Activated B cell treated with CpG ODN at 0.5 μM for 24 hours (primary cell): ENCODE measurements at places on chromosomes 7 and 10.

DNA sequence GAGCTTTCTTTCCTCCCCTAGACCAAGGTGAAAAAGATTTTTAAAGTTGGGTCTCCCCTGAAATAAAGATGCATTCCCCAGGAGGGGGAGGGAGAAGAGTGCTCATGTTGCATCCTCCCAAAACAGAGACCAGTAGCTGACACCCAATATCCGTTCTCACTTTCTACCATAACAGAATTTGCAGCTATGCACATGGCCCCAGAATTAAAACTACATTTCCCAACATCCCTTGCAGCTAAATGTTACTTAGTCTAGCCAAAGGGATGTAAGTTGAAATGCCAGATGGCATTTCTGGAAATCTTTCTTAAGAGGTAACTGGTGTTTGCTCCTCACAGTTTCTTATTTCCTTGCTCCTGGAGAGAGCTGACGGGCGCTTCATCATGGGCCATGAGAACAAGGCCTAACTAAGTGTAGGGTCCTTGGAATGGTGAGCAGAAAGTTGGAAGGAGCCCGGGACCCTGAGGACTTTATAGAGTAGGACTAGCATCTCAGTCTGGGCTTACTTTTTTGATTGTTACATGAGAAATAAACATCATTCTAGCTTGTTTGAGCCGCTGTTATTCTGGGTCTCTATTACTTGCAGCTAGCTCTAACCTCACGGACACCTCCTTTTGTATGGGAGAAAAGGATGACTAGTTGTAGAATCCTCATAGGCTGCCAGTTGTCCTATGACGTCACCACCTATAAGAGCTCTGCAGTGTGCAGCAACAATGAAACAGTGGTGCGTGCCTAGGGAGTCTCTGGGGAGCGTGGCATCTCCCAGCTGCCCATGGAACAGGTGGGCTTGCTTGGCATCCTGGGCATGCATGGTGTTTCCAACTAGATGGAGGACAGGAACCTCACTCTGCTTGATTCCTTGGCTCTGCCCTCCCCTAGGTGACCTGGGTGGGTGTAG lies 46.1 kb upstream of the EXOC6 start:
- no peak for DNase-seq
- H3K4me3 ChIP-seq, result no peak overlapping the region
- H3K27ac ChIP-seq, result no peak overlapping the region
- no peaks in the 10 kb centered on the region for H3K36me3 ChIP-seq

- no peaks in the 10 kb centered on the region for H3K4me1 ChIP-seq
- no peak overlapping the region for H3K4me3 ChIP-seq
- DNase-seq, result no peak
- H3K36me3 ChIP-seq, result no peaks in the 10 kb centered on the region
Observed at GRCh38 chr7:134720091-134720935, 59.1 kb upstream of the CALD1 start.

GRCh38 chr10:117223693-117224430 lies 17.1 kb upstream of the SLC18A2 start:
- H3K4me3 ChIP-seq, result no peak overlapping the region
- DNase-seq, result no peak
- no peaks in the 10 kb centered on the region for H3K36me3 ChIP-seq
- H3K27ac ChIP-seq, result no peak overlapping the region

DNA sequence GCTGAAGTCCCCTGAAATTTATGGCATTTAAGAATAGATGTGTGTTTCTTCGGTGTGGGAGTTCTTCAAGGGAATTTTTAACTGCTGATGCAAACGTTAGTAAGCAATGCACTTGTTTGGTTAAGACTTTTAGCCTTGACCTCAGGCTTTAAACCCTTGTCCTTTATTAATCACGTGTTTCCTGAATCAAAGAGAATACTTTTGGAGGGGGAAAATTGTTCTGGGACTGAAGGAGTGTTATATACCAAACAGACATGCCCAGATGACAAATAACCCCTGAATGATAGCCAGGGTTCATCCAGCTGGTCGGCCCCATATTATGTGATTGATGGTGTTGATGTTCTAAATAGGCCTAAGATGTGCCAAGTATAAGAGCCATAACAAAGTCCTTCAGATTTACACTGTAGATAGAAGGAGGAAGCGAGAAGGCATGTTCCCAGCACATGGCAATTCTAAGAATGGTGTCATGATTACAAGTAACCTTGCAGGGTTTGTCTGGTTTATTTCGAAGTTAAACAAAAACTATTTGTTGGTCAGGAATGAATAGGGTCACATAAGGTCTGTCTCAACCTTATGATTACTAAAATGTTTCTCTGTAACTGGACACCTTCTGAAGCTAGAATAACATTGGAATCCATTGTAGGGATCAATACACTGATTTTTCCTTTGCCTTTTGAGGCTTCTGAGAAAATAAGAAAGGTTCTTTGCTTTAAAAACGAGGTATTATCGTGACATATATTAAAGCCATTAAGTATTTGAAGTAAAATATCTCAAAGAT lies 124.2 kb upstream of the SEM1 start:
- no peak overlapping the region for H3K4me3 ChIP-seq
- H3K27me3 ChIP-seq, result no peaks in the 10 kb centered on the region
- H3K36me3 ChIP-seq, result no peaks in the 10 kb centered on the region
- DNase-seq, result no peak
- H3K4me1 ChIP-seq, result peaks cover 14% of the 10 kb centered on the region

- H3K36me3 ChIP-seq, result no peaks in the 10 kb centered on the region
- DNase-seq, result no peak
- no peak overlapping the region for H3K27ac ChIP-seq
- H3K4me3 ChIP-seq, result no peak overlapping the region
Observed at GRCh38 chr10:79378383-79378646, 31.0 kb downstream of the PPIF start.

- peaks cover 13% of the 10 kb centered on the region for H3K27me3 ChIP-seq
- H3K4me1 ChIP-seq, result no peaks in the 10 kb centered on the region
- no peak overlapping the region for H3K27ac ChIP-seq
- no peak overlapping the region for H3K4me3 ChIP-seq
- no peak for DNase-seq
Observed at GRCh38 chr10:97701438-97702069, 12.0 kb upstream of the MARVELD1 start.

DNA sequence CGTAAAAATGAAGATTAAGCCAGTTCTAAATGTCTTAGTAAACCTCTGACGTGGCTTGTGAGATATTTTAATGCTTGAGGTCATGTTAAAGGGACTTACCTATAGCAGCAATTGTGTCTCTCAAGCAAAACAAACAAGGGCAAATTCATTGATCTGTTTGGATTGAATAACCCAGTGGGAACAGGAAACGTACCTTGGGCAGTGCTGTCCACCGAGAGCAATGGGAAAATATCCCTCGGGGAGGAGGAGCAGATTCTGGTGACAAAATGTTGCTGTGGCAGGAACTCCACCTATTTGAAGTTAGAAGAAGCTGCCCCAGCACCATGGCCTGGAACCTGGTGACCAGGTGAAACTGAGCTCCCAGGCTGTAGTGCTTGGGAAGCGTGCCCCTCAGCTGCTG lies 107.1 kb upstream of the FZD8 start:
- no peaks in the 10 kb centered on the region for H3K36me3 ChIP-seq
- H3K27me3 ChIP-seq, result no peaks in the 10 kb centered on the region
- no peak overlapping the region for H3K4me3 ChIP-seq
- no peak overlapping the region for H3K27ac ChIP-seq
- no peaks in the 10 kb centered on the region for H3K4me1 ChIP-seq
- no peak for DNase-seq

- H3K27ac ChIP-seq, result no peak overlapping the region
- H3K4me3 ChIP-seq, result no peak overlapping the region
- peaks cover 19% of the 10 kb centered on the region for H3K4me1 ChIP-seq
- no peak for DNase-seq
Observed at GRCh38 chr7:90592033-90592432, 4.1 kb upstream of the CDK14 start.

GRCh38 chr7:146956321-146956720 lies 839.7 kb downstream of the CNTNAP2 start:
- DNase-seq, result no peak
- H3K27ac ChIP-seq, result no peak overlapping the region
- no peaks in the 10 kb centered on the region for H3K4me1 ChIP-seq
- no peaks in the 10 kb centered on the region for H3K36me3 ChIP-seq
- H3K27me3 ChIP-seq, result no peaks in the 10 kb centered on the region

GRCh38 chr7:106731187-106731586 lies 70.2 kb upstream of the CCDC71L start:
- peak overlapping the region; percentile 13 for H3K4me3 ChIP-seq
- H3K4me1 ChIP-seq, result peaks cover 31% of the 10 kb centered on the region
- no peaks in the 10 kb centered on the region for H3K36me3 ChIP-seq
- H3K27me3 ChIP-seq, result no peaks in the 10 kb centered on the region

DNA sequence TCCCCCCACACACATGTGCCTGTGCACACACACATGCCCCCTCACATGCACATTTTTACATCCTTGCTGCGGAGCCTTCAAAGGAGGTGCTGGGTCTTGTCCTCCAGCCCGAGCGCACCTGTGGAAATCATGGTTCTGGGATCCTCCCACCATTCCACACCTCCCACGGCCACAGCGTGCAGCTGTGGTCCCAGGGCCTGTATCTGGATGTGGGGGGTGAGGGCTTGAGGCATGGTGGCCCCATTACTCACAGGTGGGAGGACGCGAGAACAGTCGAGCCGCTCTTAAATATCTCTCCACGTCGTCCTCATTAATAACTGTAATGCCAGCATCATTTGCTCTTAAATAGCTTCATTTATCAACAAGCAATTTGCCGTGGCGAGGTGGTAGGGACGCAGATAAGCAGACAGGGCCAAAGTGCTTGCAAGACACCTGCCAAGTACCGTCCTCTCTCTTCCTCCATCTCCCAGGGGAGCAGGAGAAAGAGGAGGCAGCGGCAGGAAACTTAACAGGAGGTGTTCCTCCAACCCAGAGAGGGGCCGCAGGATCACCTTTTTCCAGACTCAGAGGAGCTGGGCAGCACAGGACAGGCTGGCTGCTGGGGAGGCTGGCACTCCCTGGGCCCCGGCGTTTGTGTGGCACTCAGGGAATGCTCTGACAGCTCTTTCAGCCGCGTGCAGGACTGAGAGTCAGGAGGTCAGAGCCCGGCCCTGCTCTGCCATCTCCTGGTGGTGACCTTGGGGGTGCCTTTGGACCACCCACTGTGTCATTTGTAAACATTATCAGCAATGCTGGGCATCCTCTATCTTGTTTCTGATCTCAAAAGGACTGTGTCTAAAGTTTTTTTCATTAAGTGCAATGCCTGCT lies 87.4 kb downstream of the CDH23 start:
- peaks cover 5% of the 10 kb centered on the region for H3K27me3 ChIP-seq
- H3K4me1 ChIP-seq, result no peaks in the 10 kb centered on the region

DNA sequence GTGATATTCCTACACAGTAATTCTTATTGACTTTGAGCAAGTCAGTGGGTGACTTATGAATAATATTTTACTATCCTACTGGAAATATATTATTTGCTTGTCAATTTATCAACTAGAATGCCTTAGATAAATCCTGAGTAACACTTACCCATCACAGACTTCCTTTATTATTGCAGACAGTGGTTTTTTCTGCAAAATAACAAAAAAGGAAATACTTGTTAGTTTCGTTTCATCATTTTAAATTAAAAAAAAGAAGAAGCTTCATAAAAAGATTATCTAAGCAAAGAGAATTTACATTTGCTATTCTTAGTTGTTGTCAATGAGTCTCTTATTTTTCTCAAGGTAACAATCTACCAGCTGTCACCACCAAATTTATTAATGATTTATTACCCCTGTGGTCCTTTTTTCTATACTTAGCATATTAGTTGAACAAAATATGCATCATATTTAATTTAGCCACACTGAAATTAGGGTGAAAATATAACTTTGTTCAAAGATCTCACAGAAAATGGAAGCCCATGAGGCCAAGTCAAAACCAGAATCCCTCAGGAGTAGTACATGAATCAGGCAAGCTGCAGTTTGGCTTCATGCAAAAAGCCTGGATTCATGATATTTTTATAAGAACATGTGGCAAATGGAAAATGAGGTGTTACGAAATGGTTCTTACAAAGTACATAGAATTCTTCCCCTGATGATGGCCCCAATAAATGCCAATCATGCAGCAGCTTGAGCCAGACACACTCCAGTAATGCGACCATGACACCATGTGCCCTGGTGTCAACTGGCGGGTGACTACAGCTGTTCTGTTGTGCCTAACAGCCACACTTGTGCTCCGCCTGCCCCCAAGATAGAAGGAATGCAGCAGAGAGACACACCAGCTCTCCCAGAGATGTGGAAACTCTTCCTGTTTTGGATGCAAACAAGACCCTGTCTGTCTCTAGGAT lies 132.6 kb downstream of the ELMO1 start:
- H3K27me3 ChIP-seq, result no peaks in the 10 kb centered on the region
- DNase-seq, result no peak
- H3K27ac ChIP-seq, result peak overlapping the region; percentile 86
- H3K4me3 ChIP-seq, result peak overlapping the region; percentile 52
- peaks cover 34% of the 10 kb centered on the region for H3K36me3 ChIP-seq

DNA sequence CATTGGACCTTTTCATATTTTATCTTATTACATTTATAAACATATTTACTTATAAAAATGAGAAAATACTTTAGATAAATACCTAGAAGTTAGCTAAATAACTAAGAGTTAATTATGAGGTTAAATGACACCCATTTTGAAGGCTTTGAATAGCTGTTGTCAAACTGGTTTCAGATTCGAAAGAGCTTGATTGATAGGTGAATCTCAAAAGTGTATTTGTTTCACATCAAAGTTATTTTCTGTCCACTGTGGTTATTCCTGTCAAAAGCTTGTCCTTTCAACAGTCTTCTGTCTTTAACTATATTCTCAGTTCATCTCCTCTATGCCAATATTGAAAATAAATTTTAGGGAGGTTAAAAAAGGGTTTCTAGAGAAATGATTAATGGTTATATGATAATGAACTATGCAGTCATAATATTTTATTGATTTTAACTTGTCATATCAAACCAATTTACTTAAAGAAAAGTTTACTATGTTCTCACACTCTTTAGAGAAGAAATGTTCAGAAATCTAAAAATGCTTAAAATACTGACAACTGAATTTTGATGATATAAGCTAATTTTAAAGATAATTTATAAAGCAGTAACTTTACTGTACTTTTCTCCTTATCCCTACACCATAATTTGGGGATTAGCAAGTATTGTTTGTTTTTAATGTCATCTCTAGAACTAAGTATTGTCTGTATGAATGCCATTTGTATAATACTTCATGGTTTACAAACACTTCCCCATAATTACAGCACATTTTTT lies 72.0 kb upstream of the FOXP2 start:
- no peaks in the 10 kb centered on the region for H3K36me3 ChIP-seq
- no peak for DNase-seq
- H3K4me1 ChIP-seq, result no peaks in the 10 kb centered on the region

DNA sequence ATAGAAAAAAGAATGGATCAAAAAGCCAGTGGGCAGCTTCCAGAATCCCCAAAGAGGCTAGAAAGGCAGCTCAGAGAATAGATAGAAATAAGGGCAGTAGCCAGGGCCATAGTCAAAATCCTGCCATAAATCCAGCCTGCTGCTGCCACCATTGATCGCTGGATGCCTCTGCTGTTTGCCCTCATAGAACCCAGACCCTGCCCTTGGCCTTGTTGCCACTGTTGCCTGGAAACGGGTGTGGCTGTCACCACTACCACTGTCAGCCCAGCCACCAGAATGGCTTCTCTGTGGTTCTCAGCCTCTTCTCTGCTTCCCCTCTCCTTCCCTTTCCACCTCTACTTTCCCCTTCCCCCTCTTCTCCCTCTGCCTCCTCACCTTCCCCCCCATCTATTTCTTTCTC lies 57.8 kb downstream of the HHEX start:
- peaks cover 74% of the 10 kb centered on the region for H3K4me1 ChIP-seq
- no peaks in the 10 kb centered on the region for H3K36me3 ChIP-seq
- peak overlapping the region; percentile 81 for H3K27ac ChIP-seq
- no peaks in the 10 kb centered on the region for H3K27me3 ChIP-seq
